ENCODE measurements at places on chromosomes 16 and 17.

GRCh38 chr17:16068323-16068722, 68.7 kb downstream of the TTC19 start:
- no peak for DNase-seq

- DNase-seq = no peak
These were observed 116.5 kb downstream of the SALL1 start for GRCh38 chr16:51034481-51035109.

DNA sequence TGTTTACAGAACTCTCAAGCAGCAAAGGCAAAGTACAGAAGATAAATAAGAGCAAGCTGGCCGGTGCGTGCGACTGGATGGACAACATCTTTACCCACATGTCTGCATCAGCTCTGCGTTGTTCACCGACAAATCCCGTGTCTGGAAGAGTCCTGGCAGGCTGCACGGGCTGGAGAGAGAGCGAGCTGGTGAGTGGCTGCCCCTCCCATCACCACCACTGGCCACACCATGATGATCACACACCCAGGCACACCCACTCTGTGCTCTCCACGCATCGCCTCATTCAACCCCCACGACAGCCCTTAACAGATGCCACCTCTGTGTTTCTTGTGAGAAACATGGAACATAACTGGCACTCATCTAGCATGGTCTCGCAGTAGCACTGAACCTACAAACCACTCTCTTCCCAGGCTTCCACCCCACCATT, 59.2 kb downstream of the ANKRD11 start:
- no peak for DNase-seq

DNA sequence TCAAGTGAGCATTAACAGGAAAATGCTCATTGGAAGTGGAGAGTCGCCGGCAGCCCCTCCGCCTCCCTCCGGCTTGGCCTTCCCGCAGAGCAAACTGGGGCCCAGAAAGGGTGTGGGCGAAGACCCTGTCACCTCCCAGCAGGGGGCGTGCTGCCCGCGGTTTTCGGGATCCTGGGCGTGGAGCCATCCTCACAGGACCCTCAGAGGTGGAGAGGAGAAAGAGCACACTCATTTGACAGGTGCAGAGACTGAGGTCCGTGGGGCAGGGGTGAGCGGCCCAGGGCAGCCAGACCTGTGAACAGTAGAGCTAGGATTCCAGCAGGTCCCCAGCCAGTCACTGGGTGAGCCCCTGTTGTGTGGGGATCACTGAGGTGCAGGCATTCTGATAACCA, 1002.9 kb downstream of the KCNJ18 start:
- DNase-seq = no peak

DNA sequence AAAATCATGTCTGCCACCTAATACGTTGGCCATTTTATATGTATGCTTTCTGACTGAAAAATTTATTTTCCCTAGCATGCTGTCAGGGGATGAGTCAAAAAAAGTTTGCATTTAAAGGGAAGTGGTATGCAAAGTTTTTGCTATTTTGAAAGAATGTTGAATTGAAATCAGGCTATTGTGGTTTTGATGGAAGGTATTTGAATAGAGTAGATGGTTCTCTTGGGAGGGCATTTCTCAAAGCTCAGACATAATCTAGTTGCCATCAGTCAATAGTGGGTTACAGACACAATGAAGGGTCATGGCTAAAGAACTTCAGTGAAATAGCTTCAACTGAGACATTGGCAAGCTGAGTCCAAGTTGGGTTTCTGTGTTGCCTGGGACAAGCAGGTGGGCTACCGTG, 102.4 kb downstream of the MAP2K6 start:
- DNase-seq = no peak

GRCh38 chr17:48578616-48579470, 693 bp upstream of the HOXB4 start:
- no peak for DNase-seq

DNA sequence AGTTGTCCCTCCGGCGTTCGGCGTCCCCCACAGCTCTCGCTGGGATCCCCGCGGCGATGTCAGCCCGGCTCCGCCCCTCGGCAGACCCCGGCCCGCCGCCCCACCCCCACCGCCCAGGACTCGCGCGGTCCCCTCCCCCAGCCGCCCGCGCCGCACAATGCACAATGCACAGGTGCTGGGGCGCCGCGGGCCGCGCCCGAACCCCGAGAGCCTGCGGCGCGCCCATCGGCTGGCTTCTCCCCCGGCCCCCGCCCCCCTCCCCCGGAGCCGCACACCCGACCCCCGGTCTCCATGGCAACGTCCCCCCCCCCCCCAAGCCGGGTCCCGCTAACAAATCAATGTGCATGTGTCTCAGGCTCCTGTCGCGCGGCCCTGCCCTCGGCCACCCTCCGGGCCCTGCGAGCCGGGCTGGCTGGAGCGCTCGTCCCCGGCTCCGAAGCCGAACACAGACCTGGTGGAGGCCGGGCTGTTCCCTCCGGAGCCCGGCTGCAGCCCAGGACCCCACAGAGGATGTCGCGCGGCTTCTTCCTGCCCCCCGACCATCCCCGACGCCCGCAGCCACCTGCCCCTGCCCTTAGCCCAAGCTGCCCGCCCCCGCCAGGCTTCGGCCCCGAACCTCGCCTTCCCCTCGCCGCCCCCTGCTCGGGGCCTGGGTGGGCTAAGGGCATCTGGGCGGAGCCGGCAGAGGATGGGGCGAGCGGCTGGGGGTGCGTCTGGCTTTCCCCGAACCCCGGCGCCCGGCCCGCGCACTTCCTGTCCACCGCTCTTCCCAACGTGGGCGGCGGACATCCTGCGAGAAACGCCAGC, 818 bp upstream of the CBX8 start:
- DNase-seq = no peak

- no peak for DNase-seq
These were observed 120.1 kb downstream of the CYLD start for GRCh38 chr16:50861970-50862411.

GRCh38 chr17:27985736-27986399, 56.6 kb upstream of the NLK start:
- no peak for DNase-seq

DNA sequence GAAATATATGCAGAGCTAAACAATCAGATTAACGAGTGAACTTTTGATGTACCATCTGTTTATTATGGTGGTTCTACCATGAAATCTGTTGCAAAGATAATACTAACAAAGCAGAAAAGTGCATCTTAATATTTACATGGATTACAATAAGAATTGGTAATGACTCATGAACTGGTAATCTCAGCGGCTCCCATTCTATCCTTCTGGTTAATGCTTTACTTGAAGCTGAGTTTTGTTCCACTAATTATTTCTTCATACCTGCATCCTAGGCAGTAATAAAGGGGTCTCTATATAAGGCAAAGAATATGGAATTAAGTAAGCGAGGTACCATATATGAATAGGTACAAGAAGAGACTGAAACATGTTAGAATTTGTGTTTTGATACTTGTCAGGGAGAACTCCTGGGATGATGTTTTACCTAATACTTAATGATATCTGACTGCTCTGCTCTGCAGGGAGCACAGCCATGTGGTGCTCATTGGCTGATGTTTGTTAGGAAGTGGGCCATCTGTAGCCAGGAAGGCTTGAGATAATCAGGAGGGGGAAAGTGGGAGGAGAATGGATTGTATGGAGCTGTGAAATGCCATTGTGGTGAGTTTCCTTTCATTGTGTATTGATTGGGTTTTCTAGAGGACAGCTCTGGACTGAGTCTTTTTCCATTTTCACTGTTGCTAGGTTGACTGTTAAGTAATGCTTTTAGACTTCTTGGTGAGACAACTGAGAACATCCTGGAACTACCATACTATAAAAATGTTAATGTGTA, 52.6 kb downstream of the MAP2K6 start:
- no peak for DNase-seq

DNA sequence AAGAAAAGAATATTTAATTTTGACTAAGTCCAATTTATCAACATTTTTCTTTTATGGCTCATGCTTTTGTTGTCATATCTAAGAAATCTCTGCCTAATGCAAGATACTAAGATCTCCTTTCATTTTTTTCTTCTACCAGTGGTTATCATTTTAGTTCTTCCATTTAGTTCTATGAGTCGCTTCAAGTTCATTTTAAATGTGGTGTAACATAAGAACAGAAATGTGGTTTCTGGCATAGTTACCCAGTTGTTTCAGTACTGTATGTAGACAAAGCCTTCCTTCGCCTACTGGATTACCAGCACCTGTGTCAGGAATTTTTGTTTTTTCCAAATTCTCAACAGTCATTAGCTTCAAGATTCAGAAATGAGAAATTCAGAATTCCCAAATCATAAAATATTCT, 175.7 kb downstream of the PARN start:
- no peak for DNase-seq

DNA sequence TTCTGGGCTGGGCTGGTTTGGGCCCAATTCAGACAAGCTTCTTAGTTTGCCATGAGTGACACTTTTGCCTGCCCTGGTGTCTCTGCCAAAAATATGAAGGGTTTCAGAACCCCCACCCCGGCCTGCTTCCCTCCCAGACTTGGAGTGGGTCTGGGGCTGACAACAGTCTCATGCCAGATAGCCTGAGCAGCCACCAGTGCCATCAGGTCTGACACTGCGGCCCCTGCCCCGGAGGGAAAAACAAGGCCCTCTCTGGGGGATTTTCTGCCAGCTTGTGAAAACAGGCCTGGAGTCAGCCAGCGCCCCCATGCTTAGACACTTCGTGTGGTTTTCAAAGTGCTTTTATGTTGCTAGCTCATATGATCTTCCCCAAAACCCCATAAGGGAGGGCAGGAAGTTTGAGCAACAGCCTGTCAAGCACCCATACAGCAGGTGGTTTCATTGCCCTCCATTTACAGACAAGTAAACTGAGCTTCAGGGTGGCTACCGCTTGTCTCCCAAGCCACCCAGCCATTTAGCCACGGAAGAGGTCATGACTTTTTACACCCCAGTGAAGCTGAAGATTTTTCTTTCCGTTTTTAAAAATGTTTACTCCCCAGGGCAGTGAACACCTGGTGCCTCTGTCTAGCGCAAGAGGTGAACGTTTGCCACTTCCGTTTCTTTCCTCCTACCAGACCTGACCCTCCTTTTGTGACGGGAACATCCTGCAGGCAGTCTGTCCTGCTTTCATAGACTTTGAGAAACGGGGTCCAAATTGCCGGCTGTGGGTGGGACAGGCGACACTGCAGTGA, 300.6 kb downstream of the SEC14L1 start:
- DNase-seq = peak; percentile 85

GRCh38 chr17:7221278-7222092, 1.7 kb downstream of the ACADVL start:
- no peak for DNase-seq

DNA sequence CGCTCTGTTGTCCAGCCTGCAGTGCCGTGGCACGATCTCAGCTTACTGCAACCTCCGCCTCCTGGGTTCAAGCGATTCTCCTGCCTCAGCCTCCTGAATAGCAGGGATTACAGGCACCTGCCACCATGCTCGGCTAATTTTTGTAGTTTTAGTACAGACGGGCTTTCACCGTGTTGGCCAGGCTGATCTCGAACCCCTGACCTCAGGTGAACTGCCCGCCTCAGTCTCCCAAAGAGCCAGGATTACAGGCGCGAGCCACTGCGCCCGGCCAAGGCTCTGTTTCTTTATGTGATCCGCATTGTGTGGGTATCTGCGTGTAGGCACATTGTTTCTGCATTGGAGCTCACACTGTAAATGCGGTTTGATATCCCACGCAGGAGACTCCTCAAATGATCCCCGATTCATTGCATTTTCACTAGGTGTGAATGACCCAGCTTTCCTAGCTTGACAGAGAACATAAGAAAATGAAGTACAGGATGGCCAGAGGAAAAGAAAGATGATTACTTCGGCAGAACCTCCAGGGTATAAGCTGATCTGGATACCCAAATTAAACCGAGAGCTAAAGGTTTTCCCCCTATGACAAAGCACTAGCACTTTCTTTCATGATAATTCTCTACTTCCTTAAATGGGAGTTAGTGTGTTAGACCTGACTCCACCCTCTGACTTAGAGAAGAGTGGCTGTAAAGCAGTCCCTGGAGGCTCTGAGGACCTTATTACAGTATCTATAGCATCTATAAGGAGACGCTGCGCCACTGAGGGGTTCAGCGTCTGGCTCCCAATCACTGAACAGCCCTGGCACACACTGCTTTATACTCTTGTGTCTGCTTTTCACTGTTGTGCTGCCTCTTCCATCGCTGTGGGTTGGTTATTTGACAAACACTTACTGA, 17.3 kb downstream of the COTL1 start:
- no peak for DNase-seq

GRCh38 chr17:27950995-27951394, 57.8 kb upstream of the LYRM9 start:
- no peak for DNase-seq

DNA sequence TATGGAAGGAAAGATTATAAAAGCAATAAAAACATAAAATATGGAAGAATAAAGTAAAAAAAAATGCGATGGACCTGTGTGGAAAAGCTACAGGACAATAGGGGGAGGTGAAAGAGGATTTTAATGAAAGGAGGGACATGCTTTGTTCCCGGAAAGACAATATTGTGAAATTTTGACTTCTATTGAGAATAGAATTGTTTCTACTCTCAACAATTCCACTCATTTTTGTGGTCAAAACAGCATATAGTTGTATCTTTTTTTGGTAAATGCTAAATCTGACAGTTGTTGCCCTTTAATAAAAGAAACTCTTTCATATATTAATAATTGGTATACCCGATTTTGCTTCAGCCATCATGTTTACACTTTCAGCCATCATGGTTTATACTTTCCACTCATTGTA, 22.9 kb upstream of the APPBP2 start:
- no peak for DNase-seq

DNA sequence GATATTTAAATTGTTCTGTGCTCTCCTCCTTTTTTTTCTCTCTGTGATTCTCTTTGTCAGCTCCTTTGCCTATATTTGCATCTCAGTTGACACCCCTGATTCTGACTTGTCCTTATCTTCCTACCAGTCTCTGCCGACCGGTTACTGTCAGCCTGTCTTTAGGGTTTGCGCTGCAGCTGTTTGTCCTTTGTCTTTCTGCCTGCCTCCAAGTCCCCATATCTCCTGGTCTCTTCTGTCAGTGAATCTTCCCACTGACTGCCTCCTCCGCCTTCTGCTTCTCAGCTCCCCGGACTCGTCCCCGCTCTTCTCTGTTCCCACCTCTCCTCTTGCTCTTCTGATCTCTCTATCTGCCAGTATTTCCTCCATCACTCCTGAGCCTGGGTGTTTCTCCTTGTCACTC, 5.2 kb downstream of the TLCD2 start:
- DNase-seq = no peak

- DNase-seq = no peak
These were observed 21.8 kb upstream of the AATK start for GRCh38 chr17:81187586-81188490.

DNA sequence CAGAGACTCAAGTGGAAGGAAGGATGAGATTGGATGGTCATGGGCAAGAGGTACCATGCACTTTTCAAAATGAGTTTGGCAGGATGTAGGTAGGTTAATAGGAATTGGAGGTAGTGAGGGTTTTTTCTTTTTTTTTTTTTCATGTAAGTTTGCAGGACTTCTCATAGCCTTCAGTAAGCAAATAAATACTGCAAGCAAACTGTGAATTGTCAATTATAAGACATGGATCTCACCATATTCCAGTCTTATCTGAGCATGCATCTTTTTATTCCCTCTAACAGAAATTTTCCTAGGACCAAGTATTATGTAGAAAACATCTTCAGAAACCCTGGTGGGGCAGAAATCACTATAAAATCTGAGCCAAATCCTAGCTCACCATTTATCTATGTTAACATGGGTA, 584.6 kb upstream of the CDH5 start:
- DNase-seq = no peak

GRCh38 chr17:3514873-3515272, 39.1 kb downstream of the ASPA start:
- no peak for DNase-seq

GRCh38 chr17:36939802-36940312, 2.6 kb downstream of the LHX1 start:
- DNase-seq = no peak

GRCh38 chr16:90007015-90007414, 12.2 kb downstream of the DBNDD1 start:
- no peak for DNase-seq

- no peak for DNase-seq
These were observed 4.3 kb downstream of the SPPL2C start for GRCh38 chr17:45848868-45849535.
